ENCODE measurements at places on chromosomes 16 and 17.

DNA sequence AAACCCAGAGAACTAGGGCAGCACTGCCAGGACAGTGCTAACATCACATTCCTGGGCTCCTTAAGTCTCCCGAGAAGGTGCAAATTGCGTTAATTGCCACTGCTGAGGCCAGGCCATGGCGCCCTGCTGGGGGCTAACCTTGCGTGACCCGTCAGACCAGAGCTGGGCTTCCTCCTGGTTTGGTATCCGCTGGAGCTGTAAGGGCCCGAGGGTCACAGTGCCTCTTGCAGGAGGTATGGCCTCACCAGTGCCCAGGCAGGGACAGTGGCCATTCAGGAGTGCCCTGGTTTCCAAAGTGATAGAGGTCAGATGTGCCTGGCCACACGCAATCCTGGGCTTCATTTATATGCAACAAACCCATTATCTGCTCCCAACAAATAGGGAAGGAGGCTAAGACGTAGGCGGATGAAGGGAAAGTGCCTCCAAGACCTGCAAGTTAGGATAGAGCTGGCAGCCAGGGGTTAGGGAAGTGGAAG is 17.7 kb upstream of the ADCY9 start:
- DNase-seq, result no peak

GRCh38 chr16:85557083-85557970 is 55.8 kb upstream of the GSE1 start:
- DNase-seq, result no peak

DNA sequence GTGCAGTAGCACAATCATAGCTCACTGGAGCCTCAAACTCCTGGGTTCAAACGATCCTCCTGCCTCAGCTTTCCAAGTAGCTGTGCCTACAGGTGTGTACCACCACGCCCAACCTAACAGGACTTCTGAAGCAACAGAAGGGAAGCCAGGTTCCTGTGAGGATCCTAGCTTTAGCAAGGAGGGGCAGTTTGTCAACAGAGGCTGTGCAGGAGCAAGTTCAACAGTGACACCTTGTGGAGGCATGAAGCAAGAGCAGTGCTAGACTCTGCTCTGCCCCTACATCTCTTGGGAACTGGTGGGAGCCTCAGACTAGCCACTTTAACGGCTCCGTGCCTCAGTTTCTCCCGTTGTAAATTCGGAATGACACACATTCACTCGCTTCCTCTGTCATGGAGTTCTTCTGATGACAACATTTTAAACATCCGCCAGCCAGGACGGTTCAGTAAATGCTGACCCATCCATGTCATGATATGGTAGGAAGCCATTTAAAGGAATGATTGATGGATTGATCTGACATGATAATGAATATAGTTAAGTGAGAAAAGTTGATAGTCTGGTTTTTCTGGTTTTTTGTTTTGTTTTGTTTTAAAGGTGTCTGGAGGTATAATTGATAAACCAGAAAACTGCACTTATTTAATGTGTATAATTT is 218.7 kb downstream of the MRTFB start:
- no peak for DNase-seq

DNA sequence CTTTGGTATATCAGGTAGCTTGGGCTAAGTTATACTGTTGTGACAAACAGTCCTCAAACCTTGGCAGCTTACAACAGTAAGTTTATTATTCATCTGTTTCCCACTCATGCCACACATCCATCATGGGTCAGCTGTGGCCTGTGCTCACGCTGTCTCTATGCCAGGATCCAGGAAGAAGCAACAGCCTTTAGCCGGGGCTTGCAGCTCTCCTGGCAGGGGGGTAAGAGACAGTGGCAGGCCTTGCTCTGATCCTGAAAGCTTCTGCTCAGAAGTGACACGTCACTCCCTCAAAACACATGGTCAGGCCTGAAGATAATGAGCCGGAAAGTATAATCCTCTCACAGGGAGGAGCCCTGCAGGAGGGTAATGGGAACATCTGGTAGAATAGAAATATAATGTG is 377.6 kb downstream of the CPPED1 start:
- DNase-seq, result no peak

DNA sequence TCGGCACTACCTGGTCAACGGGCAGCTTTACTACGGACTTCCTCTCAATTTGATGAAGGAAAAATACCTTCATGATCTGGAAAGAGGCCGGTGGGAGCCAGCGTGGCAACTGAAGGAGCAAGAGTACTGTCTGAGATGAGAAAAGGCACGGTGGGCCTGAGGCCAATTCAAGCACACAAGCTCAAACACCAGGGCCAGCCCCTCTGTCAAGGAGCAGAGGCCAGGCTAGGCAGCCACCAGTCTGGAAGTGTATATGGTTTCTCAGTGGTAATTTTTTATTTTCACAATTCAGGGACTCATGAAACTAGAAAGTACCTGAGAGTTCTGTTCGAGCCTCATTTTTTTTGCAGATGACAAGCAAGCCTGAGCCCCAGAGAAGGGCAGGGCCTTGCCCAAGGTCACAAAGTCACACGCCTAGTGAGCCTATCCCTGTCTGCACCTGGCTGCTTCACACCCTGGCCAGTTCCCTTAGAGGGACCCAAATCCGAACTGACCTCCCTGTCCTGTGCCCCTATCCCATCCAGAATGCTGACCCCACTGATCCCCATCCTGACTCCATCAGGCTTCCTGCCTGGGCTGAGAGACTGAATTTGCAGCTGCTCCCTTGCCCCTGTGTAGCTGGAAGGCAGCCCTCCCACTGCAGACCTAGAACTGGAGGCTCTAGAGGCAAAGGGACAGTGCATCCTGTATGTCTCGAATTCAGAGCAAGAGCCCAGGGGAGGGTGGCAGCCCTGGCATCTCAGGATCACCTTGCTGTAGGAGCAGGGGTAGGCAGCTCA is 4.8 kb upstream of the TBX2 start:
- DNase-seq, result no peak

DNA sequence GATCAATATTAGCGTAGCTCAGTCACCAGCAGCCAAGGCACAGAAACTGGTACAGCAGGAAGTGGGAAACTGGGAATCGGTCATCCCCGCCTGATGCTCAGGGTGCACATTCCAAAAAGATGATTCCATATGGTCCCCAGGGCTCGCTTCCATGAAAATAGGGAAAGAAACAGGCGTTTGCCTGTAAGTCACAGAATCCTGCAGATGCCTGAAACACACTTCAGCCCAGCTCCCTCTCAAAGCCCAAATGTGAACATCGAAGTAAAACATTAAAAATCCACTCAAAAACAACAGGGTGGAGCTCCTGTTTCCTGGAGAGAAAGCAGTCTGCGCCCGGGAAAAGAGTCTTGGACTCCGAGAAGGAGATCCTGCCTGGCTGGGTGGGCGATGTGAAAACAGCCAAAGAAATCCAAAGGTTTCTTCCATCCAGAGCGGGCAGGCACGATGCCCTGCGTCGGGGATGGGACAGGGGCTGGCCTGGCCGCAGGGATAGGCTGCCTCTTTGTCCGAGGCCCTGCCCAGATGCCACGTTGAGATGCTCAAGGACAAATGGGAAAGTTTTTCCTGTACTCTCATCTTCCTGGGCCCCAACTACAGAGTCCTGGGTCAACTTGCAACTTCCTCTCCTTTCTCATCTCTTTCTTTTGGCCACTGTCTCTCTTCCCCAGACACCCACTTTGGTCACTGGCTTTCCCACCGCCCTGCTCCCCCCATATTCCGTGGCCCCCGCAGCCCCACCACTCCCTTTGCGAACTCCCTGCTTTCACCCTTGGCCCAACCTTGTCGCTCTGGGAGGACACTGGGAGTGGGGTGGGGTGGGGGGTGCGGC is 743 bp downstream of the WIPI1 start:
- peak; percentile 65 for DNase-seq

DNA sequence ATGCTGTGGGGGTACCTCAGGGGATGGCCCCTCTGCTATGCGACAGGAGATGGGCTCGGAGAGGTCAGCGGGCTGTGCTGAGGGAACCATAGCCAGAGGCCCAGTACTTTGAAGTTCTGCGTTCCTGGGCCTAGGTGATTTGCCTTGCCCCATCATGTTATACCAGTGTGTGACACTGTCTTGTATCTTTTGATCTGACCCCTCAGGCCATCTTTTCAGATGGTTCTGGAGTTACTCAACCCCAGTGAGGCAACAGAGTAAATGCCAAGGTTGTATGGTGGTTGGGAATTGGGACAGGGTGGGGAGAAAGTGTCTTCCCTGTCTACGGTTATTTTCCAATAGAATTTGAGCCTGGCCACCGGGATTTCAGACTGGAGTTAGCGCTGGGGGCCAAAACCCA is 8.5 kb downstream of the MSI2 start:
- DNase-seq, result no peak

DNA sequence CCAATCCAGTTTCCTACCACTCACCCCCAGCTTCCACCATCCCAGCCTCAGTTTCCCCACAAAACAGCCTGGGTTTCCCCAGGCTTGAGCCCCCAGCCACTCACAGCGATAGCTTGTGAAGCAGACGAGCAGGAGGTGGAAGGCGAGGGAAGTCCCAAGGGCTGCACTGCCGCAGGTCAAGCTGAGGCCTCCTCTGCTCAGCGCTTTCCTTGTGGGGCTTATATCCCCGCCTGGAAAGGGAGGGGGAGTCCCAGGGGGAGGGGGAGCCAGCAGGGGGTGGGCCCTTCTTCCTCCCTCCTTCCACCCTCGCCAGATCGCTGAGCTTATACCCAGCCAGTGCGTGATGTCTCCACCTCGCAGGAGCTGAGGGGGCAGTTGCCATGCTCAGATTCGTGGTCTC is at the start of gene PYY:
TSS of gene PYY (minus strand) at position 195 of the 400 bp plus-strand sequence. CDS start 457 bp downstream, outside the sequence.
- DNase-seq, result no peak

DNA sequence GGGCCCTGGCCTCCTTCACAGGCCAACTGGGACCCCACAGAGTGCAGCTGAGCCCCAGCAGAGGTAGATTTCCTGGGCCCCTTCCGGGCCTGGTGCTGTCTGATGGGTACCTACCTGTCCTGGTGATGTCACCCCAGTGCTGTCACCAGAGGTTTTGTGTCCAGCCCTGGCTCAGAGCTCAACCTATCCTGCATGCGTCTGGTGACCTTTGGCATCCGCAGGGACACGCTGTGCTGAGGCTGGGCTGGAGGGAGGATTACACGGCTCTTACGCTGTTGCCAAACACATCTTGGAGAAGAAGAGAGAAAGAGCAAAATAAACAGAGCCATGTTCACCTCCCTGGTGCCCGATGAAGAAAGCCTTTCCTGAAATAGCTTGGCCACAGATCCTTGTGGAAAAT is 70.6 kb upstream of the MED9 start:
- DNase-seq, result no peak

DNA sequence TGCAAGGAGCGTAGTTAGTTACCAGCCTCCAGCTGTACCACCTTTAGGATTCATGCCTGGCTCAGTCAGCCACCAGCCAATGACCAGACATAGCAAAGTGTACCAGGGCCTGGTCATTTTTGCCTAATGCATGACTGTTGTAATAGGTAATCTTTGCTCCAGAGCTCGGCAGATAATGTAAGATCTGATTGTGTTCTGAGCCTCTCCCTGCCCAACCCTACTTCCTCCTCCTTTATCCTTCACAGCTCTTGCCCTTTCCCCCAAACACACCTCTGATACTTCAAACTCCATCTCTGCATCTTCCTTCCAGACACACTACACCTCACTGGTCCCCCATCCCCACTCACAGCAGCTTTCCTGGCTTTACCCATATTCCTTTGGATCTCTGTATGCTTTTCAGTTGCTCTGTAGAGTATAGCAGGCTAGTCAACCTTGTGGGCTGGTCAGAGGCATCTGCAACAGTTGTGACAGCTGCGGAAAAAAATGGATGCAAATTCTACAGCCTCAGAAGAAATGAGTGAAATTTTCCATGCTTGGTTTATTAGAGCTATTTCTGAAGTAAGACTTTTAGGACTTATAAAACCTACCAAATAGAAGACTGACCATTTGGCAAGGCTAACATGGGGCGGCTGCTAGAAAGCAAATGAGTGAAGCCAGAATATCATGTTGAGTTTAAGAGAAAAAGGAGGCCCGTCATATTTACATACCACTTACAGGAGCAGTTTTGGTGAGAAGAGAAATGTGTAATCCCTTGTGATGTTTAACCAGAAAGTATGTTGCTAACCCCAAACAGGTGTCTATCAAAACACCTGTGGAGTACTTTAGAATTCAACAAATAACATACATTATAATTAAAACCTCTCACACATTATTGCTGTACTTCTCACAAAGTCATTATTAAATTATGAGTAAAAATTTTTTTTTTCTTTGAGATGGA is 19.9 kb upstream of the C16orf87 start:
- no peak for DNase-seq

- DNase-seq, result no peak
Observed at GRCh38 chr16:81520560-81521135, 76.0 kb downstream of the CMIP start.

DNA sequence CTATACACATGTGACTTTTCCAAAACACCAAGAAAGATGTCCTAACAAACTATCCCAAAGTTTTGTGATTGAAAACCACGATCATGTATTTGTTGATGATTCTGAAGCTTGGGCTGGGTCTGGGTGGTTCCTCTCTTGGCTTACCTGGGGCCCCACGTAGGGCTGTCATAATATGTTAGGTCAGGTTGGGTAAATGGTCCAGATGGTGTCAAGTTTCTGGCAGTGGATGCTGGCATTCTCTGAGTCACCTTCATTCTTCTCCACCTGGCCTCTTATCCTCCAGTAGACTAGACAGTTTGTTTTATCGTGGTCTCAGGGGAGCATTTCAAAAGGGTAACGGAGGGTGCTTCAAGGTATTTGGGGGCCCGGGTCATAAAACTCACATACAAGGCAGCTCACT is 39.4 kb downstream of the SYCE1L start:
- DNase-seq, result no peak

GRCh38 chr17:76027159-76027839 is at the start of gene EVPL:
Gene EVPL (minus strand): TSS chr17:76027306. CDS start chr17:76027198, 108 bp downstream.
- no peak for DNase-seq

DNA sequence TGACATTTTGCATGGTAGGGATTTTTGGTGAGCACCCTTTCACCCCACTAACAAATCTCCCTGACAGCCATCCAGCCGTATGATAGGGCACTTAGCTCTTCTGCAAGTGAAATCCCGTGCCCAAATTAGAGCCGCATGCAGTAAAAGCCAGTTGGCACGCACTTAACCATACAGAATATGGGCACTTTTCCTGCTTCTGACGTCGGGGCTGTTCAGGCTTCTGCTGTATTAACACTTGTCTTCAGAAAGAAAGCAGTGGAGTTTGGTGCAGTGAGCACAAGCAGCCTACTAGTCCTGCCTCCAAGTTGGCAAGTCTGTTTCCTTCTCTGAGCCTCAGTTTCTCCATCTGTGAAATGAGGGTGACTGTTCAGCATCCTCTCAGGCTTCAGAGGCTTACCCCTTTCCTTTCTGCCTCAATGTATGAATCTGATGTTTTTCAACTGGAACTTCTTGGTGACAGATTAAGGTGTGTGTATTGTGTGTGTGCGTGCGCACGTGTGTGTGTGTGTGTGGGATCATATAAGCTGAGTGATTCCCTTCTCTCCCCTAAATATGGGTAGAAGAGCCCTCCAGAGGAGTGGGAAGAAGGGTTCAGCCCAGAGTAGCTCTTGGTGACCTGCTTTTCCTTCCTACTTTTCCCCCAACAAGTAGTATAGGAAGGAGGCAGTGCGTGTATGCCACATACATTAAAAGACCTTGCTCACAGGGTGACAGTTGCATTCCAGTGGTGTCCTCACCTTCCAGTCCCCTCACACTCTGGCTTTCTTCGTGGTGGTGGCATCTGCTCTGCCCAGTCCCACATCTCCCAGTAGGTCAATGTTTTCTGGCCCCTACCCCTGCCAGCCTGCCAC is 19.0 kb downstream of the IGF2BP1 start:
- DNase-seq, result no peak
